Muscle of leg (tissue), 16 donors: ENCODE measurements at places on chromosomes 2 and 18. TPM values are rescaled to one million over a fixed set of nuclear protein-coding genes. Genes with fewer than 3 reads are reported as not detected.

- peaks cover 14% of the 10 kb centered on the region for H3K4me1 ChIP-seq
- H3K4me3 ChIP-seq = no peak overlapping the region
- DNase-seq = no peak
- H3K27me3 ChIP-seq = no peaks in the 10 kb centered on the region
Measured at GRCh38 chr18:75110846-75111415, 98.0 kb downstream of the PTGR3 start.

GRCh38 chr2:239821694-239822075, 203.5 kb downstream of the NDUFA10 start:
- no peak overlapping the region for H3K4me3 ChIP-seq
- H3K36me3 ChIP-seq = no peaks in the 10 kb centered on the region
- H3K27me3 ChIP-seq = peaks cover 16% of the 10 kb centered on the region
- H3K4me1 ChIP-seq = peaks cover under 1% of the 10 kb centered on the region
- H3K27ac ChIP-seq = no peak overlapping the region
- no peak for DNase-seq

Gene C2orf78
- not detected for polyA plus RNA-seq

Gene CD207
- polyA plus RNA-seq = not detected

DNA sequence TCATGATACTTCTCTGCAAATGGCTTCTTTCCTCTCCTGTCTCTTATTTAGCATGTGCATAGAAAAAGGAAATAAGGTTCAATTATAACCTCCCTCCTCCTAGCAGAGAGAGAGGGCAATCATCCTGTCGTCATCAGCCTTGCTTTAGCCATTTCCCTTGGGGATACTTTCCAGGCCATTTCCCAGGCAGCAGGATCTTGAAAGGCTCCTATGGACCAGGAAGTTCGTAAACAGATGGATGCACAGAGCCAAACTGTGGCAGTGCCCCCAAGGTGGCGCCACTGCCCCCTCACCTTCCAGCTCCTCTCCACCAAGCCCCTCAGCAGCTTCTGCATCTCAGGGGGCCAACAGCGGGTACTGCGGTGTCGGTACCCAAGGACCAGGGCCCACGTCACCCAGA, 157.4 kb downstream of the DTNA start:
- H3K4me3 ChIP-seq = no peak overlapping the region
- no peaks in the 10 kb centered on the region for H3K4me1 ChIP-seq
- peaks cover 14% of the 10 kb centered on the region for H3K36me3 ChIP-seq
- H3K27me3 ChIP-seq = no peaks in the 10 kb centered on the region
- no peak overlapping the region for H3K27ac ChIP-seq

- H3K4me1 ChIP-seq = peaks cover 20% of the 10 kb centered on the region
- H3K36me3 ChIP-seq = no peaks in the 10 kb centered on the region
- DNase-seq = no peak
- H3K27ac ChIP-seq = no peak overlapping the region
- no peaks in the 10 kb centered on the region for H3K27me3 ChIP-seq
Measured at GRCh38 chr2:46167406-46167805, 129.8 kb upstream of the EPAS1 start.

DNA sequence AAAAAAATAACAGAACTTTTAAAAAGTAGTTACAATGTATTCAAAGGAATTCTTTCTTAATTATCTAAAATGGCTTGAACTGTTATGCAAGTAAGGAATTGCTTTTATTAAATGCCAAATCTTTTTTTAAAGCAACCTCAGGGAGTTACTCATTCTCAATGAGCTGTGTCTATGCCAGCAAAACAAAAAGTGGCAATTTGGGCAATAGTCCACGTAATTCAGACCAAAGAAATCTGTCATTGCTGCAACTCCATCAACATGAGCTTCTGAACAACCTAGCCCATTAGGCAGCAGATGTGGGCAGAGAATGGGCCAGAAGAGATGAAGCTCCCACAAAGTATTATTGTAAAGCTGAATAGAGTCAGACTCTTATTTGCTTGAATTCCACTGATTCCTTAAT, 118.4 kb downstream of the ALK start:
- peaks cover 2% of the 10 kb centered on the region for H3K27me3 ChIP-seq
- no peaks in the 10 kb centered on the region for H3K36me3 ChIP-seq
- H3K4me1 ChIP-seq = no peaks in the 10 kb centered on the region
- no peak overlapping the region for H3K4me3 ChIP-seq
- no peak overlapping the region for H3K27ac ChIP-seq
